ENCODE measurements at places on chromosomes 3 and 15.
A peak's percentile ranks its signal among the peaks of the same experiment; 100 is the strongest.

DNA sequence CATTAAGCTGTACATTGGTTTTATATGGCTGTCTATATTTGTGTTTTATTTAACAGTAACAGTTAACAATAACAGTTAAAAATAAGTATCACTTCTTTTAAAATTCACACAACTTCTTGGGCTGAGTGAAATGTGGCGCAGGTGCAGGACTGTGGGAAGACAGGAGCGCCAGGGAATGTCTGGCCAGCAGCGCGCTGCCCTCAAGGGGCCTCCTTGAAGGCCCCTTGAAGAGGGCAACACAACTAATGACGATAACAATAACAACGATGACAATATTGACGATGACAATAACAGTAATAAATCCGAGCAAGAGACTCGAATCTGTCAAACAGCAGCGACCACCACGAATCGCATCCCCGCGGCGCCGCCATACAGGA is 411 bp upstream of the PPP2R3A start:
- peak; percentile 66 for DNase-seq

- no peak for DNase-seq
Observed at GRCh38 chr3:15501126-15501525, 20.4 kb downstream of the COLQ start.

DNA sequence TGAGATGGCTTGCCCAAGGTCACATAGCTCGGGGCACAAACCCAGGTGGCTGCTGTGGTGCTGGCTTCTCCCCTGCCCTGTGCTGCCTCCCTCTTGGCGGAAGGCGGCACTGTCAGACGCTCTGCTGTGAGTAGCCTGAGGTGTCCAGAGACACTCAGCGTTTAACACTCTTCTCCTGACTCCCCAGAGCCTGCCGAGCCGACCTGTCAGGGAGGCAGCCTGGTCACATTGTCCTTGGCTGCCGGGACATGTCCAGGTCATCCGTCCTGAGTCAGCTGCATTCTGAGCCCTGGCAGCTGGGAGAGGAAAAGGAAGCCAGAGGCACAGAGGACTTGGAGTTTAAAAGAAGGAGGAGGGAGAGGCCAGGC is 4.7 kb downstream of the LMAN1L start:
- DNase-seq: peak; percentile 29

- no peak for DNase-seq
Observed at GRCh38 chr15:84001037-84001436, 234.5 kb upstream of the GOLGA6L4 start.

GRCh38 chr3:46191730-46192129 is 16.4 kb downstream of the CCR1 start:
- DNase-seq: no peak

- DNase-seq: no peak
Observed at GRCh38 chr3:164539215-164539614, 539.1 kb downstream of the SI start.

- DNase-seq: no peak
Observed at GRCh38 chr15:42331235-42331634, 28.1 kb upstream of the CAPN3 start.

All from SHP77 treated with DMSO at 0.1 percent for 48 hours (cell line).